ENCODE measurements at places on chromosomes 5 and 9.

DNA sequence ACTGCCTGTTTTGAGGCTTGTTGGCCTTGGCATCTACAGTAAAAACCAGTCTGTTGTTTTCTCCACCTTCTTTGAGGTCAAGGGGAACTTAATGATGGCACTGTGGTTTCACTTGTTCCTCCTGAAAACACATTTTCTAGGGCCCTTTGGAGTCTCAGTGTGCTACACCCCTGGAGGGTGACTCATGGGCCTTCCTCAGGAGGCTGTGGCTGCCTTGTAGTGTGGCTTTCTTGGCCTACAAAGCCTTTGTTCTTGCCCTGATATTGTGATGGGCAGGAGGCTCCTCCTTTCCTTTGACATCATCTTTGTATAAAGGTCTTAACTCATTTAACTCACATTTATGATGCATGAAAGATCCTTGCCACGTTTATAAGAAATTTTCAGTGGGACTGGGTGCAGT, 56.3 kb upstream of the GPBP1 start:
- peak; percentile 8 for DNase-seq

GRCh38 chr5:93404246-93404645, 176.8 kb downstream of the NR2F1-AS1 start:
- DNase-seq = no peak

DNA sequence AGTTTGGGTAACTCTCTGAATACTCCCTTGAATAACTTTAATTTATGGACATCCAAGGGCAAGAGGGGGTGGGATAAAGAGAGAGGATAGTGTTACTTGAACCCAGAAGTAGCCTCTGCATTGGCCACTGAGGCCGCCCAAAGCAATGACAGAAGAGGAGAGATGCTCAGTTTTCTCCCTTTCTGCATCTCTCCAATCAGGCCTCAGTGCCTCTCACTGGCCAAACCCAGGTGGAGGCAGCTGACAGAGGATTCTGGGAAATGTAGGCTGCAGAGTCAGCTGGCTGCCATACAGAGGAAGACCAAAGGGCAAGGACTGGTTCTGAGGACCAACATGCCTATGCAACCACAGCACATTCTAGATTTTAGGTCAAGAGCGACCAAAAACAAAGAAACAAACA, 719.4 kb downstream of the MAT2B start:
- no peak for DNase-seq

GRCh38 chr5:181159286-181160151, 12.1 kb downstream of the OR2V2 start:
- peak; percentile 82 for DNase-seq

DNA sequence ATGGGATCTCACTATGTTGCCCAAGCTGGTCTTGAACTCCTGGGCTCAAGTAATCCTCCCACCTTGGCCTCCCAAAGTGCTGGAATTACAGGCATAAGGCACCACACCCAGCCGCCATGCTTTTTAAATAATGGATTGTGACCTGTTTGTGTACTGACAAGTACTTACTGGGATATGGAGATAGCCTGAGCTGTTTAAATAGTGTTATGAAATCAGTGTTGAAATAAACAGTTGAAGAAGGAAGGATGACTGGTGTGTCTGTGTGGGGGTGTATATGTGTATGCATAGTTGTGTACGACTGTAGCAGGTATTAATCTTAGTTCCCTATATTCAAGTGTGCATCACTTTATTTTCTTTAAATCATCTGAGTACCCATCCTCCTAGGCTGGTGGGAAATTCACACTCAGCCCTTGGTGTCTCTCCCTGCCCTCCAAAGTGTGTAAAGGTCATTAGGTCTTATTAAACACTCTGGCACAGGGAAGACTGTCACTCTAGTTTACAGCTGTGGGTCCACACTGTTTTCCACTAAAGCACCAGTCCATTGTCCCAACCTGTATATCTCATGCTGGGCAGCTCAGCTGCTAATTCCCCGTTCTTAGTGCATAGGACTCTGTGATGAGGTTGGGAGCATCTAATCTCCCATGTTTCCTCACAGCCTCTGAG, 91.0 kb downstream of the SNX18 start:
- no peak for DNase-seq

DNA sequence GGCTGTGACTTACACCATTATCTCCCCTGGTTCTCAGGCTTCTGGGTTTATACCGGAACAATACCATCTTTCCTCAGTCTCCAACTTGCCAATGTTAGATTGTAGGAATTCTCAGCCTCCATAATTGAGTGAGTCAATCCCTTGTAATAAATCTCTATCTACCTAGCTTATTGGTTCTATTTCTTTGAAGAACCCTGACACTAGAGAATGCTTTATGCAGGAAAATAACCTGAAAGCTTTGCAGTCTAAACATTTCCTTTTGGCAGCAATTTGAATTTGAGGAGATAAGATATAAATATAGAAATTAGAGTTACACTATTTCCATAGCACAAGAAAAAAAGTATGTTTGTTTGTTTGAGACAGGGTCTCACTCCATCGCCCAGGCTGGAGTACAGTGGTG, 278.1 kb upstream of the CDH18 start:
- no peak for DNase-seq

DNA sequence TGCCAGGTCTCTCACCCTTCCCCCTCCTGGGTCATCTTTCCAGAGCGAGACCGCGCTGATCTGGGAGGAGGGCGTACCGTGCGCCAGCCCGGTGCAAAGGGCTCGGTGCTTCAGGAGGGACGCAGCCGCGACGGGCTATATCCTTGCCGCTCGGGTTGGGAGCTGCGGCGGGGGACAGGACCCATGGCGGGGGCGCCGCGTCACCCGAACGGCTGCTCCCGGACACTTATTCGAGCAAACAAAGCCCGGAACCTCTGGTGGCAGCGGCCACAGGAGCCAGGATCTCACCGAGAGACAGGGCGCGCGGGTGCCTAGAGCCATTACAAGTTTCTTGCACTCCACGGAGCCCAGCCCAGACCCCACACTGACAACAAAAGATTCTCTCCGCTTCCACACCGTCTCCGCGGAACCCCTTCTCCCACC, 1.3 kb downstream of the SEMA6A start:
- no peak for DNase-seq

- DNase-seq = no peak
Observed at GRCh38 chr5:66477596-66477995, 118.6 kb upstream of the MAST4 start.

DNA sequence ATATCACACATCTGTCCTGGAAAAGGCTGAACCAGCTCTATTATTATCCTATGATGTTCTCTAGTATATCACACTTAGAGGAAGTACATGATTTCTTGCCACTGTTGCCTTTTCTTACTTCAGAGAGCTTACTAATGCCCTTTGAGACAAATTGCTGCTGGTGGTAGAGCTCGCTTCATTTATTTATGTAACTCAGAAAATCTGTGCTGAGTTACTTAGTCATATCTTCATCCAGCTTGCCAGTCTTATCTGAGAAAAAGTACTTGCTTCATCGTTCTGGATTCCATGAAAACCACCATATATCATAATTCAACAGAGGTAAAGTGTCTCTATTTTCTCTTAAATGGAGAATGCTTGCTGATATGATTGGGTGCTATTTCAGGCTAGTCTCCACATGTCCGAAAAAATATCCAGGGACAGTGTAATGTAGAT, 26.6 kb downstream of the PTPDC1 start:
- DNase-seq = peak; percentile 32

DNA sequence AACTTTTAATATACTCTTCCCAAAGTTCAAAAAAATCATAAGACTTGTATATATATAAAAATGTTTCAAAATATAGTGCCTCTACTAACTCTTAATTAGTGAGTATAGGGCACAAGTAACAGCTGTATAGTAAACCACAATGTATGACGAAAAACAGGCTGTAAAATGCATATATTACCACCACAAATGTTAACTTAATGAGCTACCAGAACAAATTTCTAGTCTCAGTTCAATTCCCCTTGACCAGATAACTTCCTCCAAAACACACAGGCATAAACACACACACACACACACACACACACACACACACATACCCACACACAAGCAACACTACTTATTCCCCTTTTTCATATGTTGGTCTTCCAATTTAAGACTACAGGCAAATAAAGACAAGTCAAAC, 78.8 kb downstream of the FBXL17 start:
- no peak for DNase-seq

DNA sequence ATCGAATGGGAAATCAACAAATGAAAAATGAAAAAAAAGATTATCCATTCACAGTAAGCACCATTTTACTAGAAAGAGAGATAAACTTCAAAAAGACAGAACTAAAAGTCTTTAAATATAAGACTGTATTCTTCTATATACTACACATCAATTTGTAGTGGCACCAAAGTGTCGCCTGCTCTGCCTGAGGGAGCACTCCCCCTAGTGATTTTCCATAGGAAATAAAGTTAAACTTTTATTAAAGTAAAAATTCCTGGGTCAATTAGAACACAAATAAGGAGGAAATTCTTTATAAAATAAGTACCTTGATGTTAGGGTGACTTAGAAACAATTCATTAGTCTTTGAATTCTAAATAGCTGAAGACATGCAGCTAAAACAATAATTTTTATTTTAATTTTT, 9.7 kb downstream of the RAD1 start:
- no peak for DNase-seq

DNA sequence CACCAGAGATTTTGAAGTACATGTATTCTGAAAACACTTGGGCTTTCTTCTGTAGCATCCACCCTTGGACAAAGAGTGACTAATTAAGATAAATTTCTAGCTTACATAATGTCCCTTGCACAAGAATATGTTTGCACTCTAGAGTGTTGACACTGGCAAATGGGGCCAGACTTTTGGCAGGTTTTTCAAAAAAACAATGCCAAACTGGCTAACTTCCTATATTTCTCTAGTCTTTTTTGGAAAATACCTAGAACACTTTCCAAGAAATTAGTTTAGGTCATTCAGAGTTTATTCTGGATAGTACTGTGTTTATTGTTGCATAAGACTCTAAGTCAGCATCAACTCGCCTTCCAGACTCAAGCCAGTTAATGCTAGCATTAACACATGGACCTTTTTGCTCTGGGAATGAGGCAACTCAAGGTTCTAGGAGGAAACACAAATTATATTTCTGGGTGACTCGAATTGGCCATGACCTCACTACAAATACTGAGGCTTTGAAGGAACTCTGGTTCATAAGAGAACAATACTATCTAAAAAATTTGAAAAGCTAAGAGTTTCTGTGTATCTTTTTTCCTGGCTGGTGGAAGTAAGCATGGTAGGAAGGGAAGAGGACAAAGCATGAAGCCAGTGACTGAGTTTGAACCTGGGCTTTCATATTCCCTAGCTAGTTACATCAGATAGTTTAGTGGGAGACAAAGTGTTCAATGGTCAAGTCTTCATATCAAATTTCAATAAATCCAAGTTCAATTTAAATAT, 101.6 kb downstream of the NREP start:
- no peak for DNase-seq

- DNase-seq = no peak
Observed at GRCh38 chr9:22107202-22108045, 98.3 kb upstream of the CDKN2B start.

GRCh38 chr5:10106806-10107205, 142.9 kb downstream of the ATPSCKMT start:
- no peak for DNase-seq

GRCh38 chr9:79080536-79080935, 491.2 kb upstream of the TLE4 start:
- DNase-seq = peak; percentile 34

DNA sequence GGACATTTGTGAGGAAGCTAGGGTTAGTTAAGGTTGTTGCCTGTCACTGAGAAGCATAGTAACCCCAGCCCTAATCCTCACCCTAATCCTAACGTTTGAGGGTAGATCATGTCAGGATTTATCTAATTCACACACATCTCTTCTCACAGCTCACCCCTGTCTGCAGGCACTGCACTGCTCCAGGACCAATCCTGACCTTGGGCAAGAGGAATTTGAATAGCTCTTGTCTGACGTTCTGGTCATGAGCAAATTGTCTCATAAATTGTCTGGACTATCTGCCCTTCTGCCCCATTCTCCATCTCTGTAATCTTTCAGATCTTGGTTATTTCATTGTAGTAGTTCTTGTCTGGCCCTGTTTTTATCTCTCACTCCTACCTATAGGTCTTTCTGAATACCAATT, 18.7 kb downstream of the CRHBP start:
- no peak for DNase-seq

DNA sequence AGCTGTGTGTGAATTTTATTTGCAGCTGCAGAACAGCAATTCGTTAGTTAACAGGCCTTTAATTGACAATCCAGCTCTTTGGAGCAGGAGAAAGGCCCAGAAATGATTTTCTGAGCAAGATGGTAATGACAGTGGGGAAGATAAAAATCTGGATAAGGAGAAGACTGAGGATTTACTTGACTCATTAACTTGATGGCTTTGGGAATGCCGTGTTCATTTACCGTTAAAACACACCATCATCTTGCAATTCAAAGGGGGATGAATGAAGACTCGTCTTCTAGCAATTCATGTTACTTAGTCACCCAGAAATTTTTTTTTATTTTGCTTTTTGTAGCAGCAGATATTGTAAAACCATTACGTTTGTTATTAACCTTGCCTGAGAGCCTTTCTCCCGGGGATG, 52.0 kb downstream of the PTTG1 start:
- DNase-seq = no peak

DNA sequence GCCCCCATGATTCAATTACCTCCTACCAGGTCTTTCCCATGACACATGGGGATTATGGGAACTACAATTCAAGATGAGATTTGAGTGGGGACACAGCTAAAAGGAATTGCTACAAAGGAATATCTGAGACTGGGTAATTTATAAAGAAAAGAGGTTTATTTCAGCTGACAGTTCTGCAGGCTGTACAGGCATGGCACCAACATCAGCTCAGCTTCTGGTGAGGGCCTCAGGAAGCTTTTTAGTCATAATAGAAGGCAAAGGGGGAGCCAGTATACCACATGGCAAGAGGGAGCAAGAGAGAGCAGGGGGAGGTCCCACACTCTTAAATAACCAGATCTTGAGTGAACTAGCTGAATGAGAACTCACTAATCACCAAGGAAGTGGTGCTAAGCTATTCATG, 11.2 kb upstream of the ALDOB start:
- no peak for DNase-seq

- peak; percentile 60 for DNase-seq
Observed at GRCh38 chr9:113456235-113456634, 7.3 kb upstream of the RGS3 start.

- no peak for DNase-seq
Observed at GRCh38 chr5:42813533-42813932, 1.8 kb upstream of the SELENOP start.

DNA sequence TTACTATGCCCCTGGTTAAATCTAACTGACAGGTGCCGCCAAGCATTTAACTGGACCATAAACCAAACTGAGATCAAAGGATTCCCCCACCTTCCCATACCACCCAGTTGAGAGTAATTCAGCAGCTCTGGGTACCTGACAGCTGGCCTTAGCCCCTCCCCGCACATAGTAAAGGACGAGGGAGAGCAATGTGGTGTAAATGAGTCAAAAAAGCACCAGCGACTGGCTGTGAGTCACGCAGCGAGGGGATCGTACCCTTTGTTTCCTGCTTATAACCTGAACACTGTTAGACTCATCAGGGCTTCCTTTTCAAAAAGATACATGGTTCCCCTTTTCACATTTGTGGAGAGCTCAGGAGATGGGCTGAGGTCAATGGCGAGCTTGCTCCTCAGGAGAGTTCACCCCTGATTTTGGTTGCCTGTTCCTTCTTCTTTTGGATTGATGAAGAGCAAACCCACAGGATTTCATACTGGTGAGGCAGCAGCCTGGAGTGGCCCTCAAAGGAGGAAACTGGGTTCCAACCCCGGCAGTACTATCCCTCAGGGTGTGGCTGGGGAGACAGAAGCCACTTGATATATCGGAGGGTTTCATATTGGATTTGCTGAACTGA, 71.5 kb downstream of the ANKRD33B start:
- peak; percentile 84 for DNase-seq

- DNase-seq = peak; percentile 38
Observed at GRCh38 chr9:83596899-83597504, 25.9 kb upstream of the IDNK start.

- DNase-seq = no peak
Observed at GRCh38 chr9:126084008-126084407, 242.6 kb upstream of the MVB12B start.

Data from EL (cell line).